ENCODE measurements at places on chromosomes 16 and 17. TPM values are rescaled to one million over a fixed set of nuclear protein-coding genes. Genes with fewer than 3 reads are reported as not detected.
A peak's percentile ranks its signal among the peaks of the same experiment; 100 is the strongest.

DNA sequence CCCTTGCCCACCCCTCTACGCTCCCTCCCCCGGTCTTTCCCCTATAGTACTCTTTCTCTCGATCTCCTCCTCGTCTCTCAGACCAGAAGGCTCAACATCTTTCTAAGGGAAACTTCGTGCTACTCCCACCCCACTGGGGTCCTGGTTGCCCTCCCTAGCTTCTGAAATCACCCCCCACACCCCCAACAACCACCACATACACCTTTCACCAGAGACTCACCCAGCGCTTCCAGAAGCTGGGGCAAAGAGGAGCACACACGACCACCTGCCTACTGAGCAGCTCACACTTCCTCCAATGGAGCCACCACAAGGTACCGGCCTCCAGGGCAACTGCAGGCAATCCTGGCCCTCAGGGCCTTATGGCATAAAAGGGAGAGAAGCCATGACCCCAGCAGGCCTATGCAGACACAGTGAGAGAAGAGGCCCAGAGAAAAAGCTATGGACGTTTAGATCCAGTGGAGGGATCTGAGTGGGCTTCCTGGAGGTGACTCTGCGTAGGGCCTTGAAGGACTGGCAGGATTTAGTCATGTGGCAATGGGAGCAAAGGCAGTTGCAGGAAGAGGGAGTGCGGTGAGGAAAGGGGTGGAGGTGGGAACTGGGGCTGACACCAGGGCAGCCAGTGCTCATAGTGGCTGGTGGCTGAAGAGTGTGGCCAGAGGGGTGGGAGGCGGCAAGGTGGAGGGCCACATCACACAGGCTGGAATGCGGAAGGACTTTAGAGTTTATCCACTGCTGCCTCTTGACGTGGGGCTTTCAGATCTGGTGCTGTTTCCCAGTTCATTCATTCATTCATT lies 12.1 kb upstream of the TMEM92 start:
- DNase-seq, result no peak

GRCh38 chr16:75340741-75341491 lies 89.5 kb upstream of the BCAR1 start:
- peak; percentile 58 for DNase-seq

GRCh38 chr16:68447653-68448359 lies 502 bp downstream of the SMPD3 start:
- DNase-seq, result no peak

- peak; percentile 22 for DNase-seq
Measured at GRCh38 chr17:27381007-27381501, 75.2 kb upstream of the KSR1 start.

Gene UNC13D
- 138 TPM for total RNA-seq

Gene ZP2
- total RNA-seq, result not detected

- peak; percentile 29 for DNase-seq
Measured at GRCh38 chr17:80408872-80409271, 6.1 kb upstream of the ENDOV start.

Gene CMTM1
- 1.1 TPM for total RNA-seq

DNA sequence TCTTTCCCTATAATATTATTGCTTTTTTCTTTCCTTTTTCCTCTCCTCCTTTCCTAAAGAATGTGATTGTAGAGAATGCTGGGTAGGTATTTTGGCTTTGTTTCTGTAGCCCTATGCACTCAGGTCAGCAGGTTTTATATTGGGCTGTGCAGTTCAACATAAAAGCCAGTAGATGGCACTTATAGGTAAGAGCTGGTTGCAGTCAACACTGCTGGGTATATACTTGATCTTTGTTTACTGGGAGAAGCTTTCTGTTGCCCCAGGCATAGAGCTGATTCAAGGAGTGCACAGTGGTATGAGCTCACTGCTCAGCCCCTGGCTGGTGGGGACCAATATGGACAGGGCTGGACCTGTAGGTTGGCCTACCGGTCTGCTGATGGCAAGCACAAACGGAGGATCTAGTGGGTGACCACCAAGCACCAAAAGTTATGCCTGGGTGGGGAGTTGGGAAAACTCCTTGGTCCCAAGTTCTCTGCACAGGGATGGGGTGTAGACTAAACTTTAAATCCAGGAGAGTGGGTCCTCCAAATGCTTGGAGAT lies 378.9 kb downstream of the PMP22 start:
- peak; percentile 14 for DNase-seq

DNA sequence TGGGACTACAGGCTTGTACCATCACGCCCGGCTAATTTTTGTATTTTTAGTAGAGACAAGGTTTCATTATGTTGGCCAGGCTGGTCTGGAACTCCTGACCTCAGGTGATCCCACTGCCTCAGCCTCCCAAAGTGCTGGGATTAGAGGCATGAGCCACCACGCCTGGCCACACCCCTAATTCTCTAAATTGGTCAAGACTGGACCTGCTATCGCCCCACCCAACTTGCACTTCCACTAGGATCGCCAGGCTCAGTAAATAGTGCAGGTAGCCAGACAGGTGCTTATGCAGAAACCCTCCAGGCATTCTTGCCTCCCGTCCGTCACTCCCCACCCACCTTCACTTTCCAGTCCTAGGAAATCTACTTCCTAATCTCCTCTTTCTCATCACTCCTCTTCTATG lies 481.4 kb upstream of the EEF2KMT start:
- no peak for DNase-seq

Gene SLC12A3
- not detected for total RNA-seq

Gene OR4D2
- total RNA-seq, result not detected

DNA sequence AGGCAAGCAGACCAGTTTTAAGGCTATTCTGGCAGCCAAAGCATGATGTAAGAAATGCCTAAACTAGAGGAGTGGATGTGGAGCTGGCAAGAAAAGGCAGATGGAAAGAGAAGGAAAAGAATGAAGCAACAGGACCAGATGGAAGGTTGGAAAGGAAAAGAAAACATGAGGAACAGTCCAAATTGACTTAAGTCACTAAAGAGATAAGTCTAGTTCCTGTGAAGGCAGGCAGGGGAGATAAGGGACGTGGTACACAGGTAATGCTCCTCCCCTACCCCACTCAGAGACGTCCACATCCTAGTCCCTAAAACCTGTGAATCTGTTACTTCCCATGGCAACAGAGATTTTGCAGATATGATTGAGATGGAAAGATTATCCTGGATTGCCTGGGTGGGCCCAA lies 43.5 kb downstream of the TEX2 start:
- no peak for DNase-seq

Gene MT1A
- total RNA-seq, result not detected

GRCh38 chr16:20673882-20674683 lies 23.4 kb downstream of the ACSM1 start:
- DNase-seq, result no peak

- peak; percentile 92 for DNase-seq
Measured at GRCh38 chr17:43171586-43172487, 823 bp downstream of the NBR1 start.

DNA sequence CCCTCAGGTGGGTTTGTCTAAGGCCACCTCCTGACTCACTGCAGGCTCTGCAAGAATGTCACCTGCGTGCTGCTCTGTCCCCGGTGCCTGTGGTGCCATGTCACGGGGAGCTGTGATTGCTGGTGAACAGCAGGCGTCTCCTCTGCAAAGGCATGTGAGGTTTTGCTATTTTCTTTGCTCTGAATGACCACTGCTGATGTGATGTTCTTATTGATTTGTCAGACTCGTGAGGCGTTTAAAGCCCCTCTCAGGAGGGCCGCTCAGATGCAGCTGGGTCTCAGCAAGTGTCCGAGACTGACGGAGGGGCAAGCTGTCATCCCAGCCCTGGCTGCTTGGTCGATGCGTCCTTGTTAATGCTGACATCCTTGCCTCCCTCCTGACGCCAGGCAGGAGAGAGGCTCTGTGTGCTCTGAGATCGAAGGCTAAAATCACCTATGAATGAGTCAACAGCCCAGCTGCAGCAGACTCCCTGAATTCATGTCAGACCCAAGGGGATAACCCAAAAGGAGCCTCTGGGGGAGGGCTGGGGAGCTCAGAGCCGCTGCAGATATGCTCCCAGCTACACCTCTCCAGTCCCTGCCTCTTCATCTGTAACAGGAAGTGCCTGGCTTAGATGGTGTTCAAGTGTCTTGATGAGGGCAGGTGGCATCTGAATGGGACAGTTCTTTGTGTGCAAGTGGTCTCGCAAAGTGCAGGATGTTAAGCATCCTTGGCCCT lies 11.8 kb upstream of the PEMT start:
- DNase-seq, result no peak

GRCh38 chr16:82639666-82640336 lies 13.0 kb downstream of the CDH13 start:
- peak; percentile 84 for DNase-seq

Gene C17orf75
- 75.6 TPM for total RNA-seq

Gene CES4A
- total RNA-seq, result not detected

Gene CTF1
- 1.9 TPM for total RNA-seq

DNA sequence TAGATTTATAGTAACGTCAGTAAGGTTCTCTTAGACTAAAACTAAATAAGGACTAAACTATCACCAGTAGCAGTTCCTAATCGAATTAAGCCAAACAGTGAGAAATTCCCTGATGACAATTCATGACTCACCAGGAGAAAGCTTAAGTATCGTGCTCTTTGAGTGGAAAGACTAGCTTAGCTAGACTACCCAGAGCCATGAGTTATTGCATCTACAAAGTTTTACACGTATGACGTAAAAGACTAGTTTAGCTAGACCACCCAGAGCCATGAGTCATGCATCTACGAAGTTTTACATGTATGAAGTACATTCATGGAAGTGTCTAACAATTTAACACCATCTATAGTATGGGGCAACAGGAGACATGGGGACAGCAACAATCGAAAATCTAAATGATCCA lies 36.6 kb downstream of the UBE2G1 start:
- DNase-seq, result peak; percentile 95

DNA sequence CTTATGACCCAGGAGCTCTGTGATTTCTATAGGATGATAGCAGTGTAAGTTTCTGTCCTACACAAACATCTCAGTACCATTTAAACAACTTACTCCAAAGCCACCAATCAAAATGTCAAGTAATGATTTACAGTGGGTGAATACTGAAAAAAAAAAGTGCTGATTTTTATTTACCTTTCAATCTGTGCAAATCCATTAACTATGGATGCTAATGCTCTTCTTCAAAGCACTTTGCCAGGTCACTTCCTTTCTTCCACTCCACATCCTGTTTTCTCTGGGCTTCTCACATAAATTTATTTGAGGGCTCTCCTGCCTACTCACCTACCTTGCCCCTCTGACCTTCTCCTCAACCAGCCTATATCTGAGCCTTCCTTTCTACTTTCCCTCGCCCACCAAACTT lies 101.6 kb downstream of the SKAP1 start:
- DNase-seq, result peak; percentile 11

DNA sequence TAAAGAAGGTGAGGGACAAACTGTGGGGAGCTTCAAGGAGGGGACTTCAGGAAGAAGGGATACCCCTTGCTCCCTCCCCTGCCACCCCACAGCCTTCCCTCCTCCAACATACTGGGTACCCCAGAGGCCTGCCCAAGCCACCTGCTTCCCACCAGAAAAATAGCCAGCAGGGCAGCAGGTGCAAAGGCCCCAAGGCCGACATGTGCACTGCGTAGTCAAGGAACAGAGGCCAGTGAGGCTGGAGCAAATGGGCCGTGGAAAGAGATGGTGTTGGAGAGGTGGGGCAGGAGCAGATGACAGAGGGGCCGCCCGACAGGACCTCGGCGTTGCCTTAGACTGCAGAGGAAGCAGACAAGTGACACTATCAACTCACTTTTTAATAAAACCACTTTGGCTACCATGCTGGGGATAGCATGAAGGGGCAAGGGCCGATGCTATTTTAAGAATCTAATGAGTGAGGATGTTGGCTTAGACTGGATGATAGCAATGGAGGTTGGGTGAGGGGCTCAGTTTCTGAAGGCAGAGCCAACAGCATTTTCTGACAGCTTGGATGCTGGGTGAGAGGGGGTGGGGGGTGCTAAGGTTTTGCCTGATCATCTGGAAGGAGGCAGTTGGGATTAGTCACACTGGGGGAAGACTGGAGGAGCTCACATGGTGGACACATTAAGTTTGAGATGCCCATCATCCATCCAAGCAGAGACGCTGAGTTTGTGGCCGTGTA lies 72.8 kb upstream of the TOB1 start:
- no peak for DNase-seq

Measured in A172 (cell line).